ENCODE measurements at places on chromosomes 16 and 17.

DNA sequence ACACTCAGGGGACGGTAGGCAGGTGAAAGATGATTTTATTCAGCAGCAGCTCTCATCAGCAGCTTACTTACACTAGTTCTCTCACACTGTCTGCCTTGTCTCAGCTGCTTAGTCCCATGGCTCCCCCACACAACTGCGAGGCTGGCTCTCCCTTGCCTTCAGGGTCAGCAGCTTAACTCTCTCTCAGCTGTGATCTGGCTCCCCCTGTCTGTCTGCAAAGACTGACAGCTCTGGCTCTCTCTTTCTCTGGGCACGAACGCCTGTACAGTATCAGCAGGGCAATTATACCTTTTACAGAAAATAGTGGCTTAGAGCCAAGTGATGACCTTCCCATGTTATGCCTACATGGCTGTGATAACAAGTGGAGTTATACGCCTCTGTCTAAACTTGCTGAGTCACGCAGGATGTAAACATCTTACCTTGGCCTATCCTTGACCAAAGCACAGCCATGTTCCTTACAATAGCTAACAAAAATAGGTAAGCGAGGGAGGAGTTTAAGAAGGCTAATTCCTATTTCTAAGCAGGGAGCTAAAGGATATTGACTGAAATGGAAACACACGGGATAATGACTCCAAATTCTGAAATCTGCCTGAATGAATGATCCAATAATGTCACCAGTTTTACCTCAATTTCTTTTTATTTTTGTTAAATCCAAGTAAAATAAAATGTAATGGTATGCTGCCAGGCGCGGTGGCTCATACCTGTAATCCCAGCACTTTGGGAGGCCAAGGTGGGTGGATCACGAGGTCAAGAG is 1.1 kb upstream of the NDUFAB1 start:
- no peak for DNase-seq

DNA sequence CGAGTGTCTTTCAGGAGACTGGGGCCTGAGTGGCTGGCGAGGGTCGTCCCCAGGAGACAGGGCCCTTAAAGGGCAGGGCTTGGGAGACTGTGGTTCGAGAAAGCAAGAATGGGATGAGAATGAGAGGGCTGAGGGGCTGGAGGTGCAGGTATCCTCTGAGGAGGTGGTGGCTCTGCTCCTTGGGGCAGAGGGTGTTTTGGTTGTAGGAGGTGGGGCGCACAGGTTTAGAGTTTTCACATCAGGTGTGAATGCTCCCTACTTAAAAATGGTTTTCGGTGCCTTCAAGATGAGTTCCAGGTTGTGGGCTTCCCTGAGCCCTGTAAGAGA is 430 bp downstream of the BCAS3 start:
- no peak for DNase-seq

DNA sequence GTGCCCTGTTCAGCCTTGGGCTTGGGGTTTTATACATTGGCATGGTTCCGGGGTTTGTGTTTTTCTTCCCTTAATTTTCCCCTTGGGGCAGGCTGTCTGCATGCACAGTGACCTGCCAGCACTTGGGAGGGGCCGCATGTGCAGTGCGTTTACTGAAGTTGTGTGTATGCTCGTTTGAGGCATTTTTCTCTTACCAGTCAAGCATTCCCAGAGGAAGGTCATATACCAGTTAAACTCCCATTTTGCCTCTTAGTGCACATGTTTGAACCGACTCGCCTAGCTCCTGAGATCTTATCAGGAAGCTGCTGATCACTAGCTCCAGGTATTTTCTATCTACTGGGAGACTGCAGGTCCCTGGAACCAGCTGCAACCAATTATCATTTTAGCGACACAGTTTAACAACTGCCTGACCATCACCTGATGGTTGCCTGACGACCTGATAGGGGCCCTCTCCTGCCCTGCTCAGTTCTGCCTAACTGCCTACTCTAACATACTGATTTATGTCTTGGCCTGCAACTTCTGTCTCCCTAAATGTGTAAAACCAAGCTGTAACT is 51.4 kb downstream of the MFSD11 start:
- no peak for DNase-seq

- DNase-seq = no peak
Measured at GRCh38 chr16:48517493-48517892, 92.5 kb downstream of the N4BP1 start.

DNA sequence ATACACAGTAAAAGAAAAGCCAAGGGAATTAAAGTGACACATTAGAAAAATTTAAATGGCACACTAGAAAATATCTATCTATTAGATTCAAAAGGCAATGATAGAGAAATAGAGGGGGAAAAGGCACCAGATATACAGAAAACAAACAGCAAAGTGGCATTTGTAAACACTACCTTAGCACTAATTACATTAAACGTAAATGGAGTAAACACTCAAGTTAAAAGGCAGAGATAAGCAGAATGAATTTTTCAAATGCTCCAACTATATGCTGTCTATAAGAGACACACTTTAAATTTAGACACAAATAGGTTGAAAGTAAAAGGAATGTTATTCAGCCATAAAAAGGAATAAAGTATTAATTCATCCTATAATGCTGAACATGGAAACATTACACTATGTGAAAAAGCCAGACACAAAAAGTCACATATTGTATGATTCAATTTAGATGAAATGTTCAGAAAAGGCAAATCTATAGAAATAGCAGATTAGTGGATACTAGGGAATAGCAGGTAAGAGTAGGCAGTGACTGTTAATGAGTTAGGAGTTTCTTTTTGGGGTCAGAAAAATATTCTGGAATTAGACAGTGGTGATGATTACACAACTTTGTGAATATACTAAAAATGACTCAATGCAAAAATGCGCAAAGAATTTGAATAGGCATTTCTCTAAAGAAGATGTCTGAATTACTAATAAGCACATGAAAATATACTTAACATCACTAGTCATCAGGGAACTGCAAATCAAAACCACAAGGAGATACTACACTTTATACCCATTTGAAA is 92.4 kb downstream of the BRIP1 start:
- no peak for DNase-seq

- no peak for DNase-seq
Measured at GRCh38 chr17:29930409-29931010, 482 bp upstream of the SSH2 start.

DNA sequence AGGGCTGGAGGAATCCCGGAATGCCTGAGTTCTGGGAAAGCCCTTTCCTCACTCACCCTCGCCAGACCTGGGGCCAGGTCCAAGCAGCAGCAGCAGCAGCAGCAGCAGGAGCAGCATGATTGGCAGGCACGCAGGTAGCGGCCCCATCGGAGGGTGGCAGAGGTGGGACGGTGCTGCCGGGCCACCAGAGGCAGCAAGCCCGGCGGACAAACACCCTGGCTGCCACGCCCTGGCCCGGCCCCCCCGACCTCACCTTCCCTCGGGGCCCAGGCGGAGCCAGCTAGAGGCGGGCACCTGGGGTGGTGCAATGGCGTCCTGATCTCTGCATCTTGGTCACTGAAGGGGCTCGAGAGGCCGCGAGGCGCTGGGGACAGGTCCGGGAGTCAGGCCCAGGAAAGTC is 122.4 kb downstream of the LAT start:
- no peak for DNase-seq

- no peak for DNase-seq
Measured at GRCh38 chr17:40993839-40994238, at the start of gene KRTAP3-3. Gene KRTAP3-3 (minus strand): TSS chr17:40994164. CDS start chr17:40994097, 67 bp downstream.
